Central memory CD8-positive, alpha-beta T cell (primary cell): ENCODE measurements at places on chromosomes 16 and 17.
A peak's percentile ranks its signal among the peaks of the same experiment; 100 is the strongest.

DNA sequence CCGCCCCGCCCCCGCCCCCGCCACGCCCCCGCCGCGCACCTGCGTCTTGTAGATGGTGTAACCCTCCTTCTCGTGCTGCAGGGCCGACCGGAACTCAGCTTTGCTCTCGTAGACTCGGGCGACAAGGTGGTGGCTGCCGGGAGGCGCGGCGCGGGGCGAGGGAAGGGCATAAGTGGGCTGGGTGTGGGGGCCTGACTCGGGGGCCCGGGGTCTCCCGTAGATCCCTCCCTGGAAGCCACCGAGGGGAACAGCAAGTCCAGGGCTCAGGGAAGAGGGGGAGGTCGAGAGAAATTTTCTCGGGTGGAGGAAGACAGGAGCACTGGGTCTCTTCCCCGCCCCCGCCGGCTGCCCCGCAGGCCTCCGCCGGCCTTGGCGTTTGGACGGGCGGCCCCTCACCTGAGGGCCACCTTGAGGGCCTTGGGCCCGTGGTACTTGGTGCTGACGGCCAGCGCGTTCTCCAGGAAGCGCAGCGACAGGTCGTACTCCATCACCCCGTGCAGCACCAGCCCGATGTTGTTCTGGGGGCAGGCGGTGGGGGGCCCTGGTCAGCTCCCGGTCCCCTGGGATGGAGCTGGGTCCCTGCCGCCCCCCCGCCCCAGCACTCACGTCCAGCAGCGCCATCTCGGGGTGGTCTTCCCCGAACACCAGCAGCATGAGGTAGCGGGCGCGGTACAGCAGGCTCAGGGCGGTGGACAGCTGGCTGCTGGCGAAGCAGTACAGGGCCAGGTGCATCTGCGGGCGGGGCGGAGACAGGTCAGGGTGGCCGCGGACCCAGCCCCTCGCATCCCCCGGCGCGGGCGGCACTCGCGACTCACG is 19.4 kb downstream of the CLUH start:
- DNase-seq = no peak

GRCh38 chr17:33266611-33267010 is 26.5 kb downstream of the ASIC2 start:
- no peak for DNase-seq

DNA sequence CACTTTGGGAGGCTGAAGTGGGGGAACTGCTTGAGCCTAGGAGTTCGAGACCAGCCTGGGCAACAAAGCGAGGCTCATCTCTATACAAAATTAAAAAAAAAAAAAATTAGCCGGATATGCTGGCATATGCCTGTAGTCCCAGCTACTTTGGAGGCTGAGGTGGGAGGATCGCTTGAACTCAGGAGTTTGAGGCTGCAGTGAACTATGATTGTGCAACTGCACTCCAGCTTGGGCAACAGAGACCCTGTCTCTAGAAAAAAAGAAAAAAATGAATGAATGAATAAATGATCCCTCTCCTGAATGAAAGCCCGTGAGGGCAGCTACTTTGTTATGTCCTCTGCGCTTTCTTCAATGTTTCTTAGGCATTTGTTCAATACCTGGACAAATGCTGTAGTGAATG is 27.7 kb upstream of the DHX8 start:
- DNase-seq = no peak

DNA sequence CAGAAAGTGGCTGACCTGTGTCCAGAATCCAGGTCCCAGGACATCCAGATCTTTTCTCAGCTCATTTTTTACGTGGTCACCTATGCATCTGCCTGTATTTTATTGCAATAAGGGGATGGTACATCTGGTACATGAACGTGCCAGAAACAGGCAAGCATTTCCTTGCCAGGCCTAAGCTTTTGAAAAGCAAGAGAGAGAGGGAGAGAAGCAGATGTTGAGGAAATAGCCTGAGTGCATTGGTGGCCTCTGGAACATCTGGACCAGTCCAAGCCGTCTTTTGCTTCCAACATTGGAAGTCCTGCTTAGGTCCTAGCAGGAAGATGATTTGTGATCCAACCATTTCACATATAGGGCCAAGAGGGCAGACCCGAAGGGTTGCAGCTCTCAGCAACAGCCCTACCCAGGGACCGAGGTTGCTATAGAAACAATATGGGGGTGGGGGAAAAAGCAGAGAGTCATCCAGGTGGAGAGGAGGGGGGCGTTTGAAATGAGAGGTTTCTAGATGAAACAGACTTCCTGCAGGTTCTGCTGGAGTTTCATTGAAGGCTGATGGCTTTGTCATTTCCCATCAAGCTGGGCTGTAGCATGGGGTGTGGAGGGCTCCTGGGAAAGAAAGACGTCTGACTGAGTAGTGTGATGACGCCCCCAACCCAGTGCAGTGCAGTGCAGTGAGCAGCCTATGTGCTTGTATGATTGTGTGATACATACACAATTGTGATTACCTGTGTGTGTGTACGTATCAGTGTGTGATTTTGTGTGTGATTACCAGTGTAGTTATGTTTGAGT is 61.6 kb downstream of the SHISA6 start:
- DNase-seq = no peak

GRCh38 chr17:40341808-40342503 is 22.6 kb downstream of the GJD3 start:
- no peak for DNase-seq

- no peak for DNase-seq
Measured at GRCh38 chr16:84315422-84315821, 20.7 kb downstream of the WFDC1 start.

- no peak for DNase-seq
Measured at GRCh38 chr17:48499248-48499647, 31.6 kb downstream of the HOXB1 start.

DNA sequence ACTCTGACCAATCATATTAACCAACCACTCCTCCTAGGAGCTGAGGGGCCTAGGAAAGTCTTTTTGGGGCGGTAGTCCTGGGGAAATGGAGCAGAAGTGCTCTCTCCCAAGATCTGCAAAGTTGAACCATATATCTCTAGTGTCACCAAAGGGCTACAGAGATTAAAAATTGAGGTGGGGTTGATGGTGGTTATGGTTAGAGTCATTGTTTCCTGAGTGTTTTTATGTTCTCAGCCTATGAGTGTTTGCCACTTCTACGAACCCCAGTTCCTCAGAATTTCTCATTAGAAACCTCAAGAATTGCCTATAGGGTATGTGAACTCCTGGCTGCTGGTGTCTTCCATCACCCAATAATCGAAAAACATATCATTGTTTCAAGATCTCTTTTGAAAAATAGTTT is 217.8 kb downstream of the CDRT15L2 start:
- DNase-seq = no peak

GRCh38 chr17:72691017-72691416 is 401.5 kb downstream of the SLC39A11 start:
- DNase-seq = no peak

DNA sequence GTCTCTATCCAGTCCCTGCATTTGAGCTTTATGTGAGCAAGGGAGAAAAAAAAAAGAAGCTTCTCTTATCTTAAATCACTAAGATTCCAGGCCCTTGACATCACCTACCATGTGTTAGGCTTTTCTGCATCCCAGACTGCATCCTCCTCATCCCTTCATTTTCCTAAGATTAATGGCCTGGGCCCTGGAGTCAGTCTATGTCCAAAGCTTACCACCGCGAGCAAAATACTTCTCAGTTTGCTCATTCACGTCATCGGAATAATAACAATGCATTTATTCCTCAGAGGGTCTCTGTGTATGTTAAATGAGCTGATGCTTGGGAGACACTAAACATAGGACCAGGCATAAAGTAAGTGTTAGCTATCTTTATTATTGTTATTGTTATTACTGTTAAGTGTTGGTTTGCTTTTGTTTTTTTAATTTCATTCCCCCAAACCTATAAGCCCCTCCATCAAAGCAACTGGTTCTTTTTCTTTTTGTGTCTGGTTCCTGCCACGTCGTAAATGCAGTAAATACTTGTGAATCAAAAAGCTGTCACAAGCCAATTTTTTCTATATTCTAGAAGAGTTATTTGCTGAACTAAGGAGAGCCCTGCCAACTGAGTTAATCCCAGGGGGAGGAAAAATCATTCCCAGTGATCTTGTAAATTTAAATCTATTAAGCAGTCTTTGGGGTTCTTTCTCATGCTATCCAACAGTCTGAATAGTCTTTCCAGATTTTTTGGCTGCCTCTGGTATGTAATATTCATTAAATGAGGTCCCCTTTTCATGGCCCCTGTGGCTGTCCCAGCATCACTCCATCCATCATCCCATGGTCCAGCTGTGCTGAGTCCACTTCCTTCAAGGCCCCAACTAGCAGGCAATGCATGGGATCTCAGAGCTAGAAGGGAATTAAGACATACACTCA is 46.5 kb downstream of the VAT1L start:
- DNase-seq = no peak

DNA sequence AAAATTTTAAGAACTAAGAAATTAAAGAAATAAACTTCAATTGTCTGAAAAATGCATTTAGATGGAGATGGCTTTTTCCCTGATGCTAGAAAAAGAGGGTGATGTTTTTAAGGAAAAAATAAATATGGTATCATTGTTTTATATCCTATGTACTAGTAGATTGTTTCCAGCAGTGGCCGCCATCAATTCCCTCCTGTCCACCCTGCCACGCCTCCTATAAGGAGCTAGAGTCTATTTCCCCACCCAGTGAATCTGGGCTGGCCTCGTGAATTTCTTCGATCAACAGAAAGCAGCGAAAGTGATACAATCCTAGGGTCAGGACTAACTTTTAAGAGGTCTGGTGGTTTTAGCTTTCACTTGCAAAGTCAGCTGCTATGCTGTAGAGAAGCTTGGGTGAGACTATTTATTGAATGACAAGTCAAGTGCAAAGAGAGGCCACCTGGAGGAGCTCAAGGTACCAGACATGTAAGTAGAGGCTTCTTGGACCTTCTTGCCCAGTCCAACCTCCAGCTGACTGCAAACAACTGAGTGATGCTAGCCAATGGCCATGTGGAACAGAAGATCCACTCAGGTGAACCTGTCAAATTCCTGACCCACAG is 80.9 kb upstream of the MTMR4 start:
- DNase-seq = no peak

GRCh38 chr16:87828907-87829621 is 40.2 kb downstream of the SLC7A5 start:
- no peak for DNase-seq

- DNase-seq = no peak
Measured at GRCh38 chr16:27485126-27485525, 64.6 kb downstream of the GTF3C1 start.

- no peak for DNase-seq
Measured at GRCh38 chr17:63189082-63189481, 223.0 kb downstream of the TANC2 start.

GRCh38 chr16:11253009-11253994 is 2.7 kb downstream of the SOCS1 start:
- DNase-seq = peak; percentile 42

- DNase-seq = no peak
Measured at GRCh38 chr17:60908324-60908723, 230.7 kb downstream of the BCAS3 start.

- DNase-seq = no peak
Measured at GRCh38 chr16:48978501-48978900, 303.1 kb downstream of the CBLN1 start.

GRCh38 chr17:43791589-43791988 is 11.4 kb downstream of the CFAP97D1 start:
- DNase-seq = no peak

DNA sequence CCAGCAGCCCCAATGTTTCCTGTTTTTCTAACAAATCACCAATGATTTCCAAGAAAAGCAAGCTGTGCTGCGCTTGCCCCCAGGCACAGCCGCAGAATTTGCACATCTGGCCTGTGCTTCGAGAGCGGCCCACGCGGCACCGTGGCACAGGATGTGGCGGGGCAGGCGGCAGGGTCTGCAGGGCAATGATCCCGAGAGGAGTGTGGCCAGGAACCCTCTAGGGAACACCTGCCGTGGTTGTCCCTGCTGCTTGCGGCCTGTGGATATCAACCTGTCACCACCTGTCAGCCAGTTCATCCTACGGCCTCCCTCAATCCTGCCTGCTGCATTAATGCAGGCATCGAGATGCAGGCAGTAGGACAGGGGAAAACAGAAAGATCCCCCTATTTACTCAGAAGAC is 24.0 kb downstream of the PIK3R5 start:
- DNase-seq = no peak

DNA sequence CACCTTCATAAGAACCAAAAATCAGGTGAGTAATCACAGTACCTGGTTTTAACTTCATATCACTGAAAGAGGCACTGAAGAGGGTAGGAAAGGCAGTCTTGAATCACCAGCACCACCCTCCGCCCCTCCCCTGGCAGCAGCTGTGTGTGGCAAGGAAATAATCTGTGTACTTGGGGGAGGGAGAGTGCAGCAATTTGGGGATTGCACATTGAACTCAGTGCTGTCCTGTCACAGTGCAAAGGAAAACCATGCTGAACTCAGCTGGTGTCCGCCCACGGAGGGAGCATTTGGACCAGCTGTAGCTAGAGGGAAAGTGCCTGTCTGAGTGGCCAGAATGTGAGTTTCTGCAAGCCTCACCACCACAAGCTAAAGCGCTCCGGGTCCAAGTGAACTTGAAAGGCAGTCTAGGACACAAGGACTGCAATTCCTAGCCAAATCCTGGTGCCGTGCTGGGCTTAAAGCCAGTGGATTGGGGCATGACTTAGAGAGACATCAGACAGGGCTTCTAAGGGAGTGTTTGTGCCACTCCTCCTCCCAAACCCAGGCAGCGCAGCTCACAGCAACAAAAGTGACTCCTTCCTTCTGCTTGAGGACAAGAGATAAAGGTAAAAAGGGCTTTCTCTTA is 39.7 kb upstream of the ALDH3A1 start:
- no peak for DNase-seq

- DNase-seq = no peak
Measured at GRCh38 chr16:68973611-68974120, 130.3 kb downstream of the TANGO6 start.

DNA sequence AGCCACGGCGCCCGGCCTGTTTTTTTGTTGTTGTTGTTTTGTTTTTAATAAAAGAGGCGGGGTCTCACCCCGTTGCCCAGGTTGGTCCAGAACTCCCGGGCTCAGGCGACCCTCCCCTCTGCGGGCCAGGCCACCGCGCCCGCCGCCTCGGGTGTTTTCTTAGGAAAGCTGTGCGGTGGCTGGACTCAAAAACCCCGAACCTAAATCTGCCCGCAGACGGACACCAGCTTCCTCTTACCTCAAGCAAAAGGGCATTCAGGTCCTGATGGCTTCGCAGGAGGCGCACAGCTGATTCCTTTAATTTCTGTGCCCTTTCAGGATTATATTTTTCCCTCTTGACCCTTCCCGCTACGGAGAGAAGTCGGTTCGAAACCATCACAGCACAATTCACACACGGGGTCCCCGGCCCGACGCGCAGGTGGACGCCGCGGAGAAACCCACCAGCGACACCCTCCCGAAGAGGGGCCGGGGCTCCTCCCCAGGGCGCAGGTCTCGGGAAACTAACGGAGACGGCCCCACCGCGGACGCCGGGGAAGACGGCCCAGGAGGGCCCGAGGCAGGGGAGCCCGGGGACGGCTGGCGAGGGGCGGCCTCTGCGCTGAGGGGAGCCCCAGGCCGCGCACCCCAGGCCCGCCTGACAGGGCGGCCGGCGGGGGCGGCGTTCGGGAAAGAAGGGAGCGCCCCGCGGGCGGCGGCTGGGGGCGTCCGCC is 653 bp downstream of the FANCA start:
- DNase-seq = no peak

DNA sequence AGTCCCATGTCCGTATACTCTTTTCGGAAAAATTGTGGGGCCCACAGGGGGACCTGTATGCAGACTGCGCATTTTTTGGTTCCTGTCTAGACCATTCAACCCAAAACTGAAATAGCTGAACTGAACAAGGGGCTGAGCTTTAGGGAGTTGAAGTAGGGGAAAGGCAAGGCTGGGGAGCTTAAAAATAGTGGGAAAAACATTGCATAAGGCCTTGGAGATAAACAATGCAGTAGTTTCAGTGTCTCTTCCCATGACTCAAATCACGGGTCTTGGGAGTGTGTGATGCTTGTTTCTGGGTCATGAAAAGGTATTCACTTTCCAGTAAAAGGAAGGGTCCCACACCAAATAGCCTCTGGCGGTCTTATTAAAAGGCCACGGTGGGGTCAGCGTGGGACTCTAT is 402.8 kb upstream of the SALL1 start:
- no peak for DNase-seq
